A549 (cell line): ENCODE measurements at places on chromosomes 3 and 15. TPM values are rescaled to one million over a fixed set of nuclear protein-coding genes. Genes with fewer than 3 reads are reported as not detected.

DNAJC13 gene
- polyA plus RNA-seq: 16.6 to 17.6 TPM (median 17.0 TPM) in 3 replicates

- no peak for DNase-seq
Observed at GRCh38 chr3:126468028-126468891, 7.4 kb downstream of the ZXDC start.

C3orf33 gene
- 7.7 to 8.3 TPM (median 7.9 TPM) in 3 replicates for polyA plus RNA-seq

PIF1 gene
- 24.9 to 25.4 TPM (median 25.3 TPM) in 3 replicates for polyA plus RNA-seq

UBXN7 gene
- 7.5 to 7.9 TPM (median 7.9 TPM) in 3 replicates for polyA plus RNA-seq

DNA sequence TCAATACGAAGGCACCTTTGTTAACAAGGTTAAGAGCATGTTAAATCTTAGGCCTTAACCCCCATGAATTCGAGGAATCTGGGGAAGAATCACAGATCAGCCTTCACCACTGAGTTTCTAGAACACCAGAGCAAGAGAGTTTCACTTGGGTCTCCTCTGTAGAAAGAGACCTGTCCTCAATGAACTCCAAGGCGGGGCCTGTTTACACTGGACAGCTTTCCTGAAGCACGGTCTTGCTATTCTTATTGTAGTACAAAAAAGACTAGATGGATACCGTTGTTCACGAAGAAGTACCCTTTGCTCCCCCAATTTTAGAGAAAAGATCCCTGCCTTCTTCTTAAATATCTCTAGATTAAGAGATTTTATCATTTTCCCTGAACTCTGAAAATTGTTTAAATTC, 64.9 kb downstream of the USF3 start:
- DNase-seq: no peak

SAMD7 gene
- not detected in 3 replicates for polyA plus RNA-seq

DNA sequence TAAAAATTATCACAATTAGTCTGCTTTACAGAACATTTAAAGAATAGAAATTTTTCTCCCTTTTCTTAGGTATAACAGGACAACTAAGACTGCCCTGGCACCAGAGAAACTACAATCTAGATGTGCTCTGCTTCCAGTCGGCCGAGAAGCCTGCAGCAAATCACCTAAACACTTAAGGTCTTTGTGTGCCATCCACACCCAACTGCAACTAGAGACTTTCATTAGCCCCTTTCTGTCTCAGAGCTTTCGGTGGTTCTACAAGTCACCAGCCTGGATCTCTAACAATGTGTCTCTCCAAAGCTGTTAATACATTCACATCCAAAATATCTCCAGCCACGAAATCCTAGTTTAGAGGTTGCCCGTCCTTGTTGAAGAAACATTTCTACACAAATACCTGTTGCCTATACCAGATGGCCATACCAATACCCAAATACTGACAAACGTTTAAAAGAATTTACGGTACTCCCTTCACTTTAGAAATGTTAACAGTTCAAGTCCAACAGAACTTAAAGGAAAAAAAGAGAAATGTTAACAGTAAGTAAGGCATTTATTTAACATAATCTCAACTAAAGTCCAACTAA, 6.7 kb downstream of the PRC1 start:
- no peak for DNase-seq

PATL2 gene
- polyA plus RNA-seq: 0.12 to 0.13 TPM in 2 of 3 replicates, not detected in the other

DNA sequence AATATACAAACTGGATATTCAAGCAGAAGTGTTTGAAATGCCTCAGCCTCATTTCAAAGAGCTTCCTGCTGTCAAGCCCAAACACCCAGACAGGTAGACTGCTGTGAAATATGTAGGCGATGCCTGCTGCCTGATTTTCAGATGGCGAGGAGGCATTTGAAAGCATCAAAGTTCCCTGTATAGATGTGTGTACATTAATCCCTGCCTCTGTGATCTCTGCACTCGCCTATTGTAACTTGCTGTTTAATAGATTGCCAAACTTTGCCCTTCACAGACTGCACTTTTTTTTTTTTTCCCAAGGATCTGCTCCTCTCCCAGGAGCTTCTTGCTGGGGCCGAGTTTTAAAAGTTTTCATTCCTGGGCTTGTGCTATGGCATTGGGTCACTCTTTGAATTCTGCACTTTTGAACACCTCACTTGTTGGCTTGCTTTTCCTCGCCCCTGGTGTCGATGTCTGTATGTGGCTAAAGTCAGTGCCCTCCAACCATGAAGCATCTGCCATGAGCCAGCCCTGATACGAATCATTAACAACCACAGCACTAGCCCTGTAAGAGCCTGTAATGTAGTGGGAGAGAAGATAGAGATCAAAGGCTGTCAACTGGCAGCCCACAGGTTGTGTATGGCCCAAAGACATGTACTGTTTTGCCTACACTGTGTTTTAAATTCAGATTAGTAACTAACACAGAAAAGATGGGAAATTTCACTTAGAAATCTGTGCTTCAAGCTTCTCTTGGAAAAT, 287.6 kb upstream of the ICE2 start:
- no peak for DNase-seq

DNA sequence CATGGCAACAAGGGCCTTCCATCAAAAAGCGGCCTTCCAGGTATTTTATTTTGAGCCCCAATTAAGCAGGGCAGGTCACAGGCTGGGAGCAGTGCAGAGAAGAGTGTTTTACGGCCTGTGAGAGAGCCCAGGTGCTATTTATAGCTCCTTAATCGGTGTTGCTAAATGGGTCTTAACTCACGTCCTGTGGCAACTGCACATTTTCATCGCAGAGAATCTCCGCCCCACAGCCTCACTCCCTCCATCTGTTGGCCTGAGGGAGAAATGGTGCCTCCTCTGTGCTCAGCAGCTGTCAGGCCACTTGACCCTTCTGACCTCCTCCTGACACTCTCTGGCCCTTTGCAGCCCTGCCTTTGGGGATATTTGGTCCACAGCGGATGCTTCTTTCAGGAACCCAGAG, 58.6 kb downstream of the SPSB4 start:
- DNase-seq: no peak

DOCK3 gene
- 0.46 to 0.54 TPM (median 0.50 TPM) in 3 replicates for polyA plus RNA-seq

- no peak for DNase-seq
Observed at GRCh38 chr15:80160570-80161156, 7.9 kb downstream of the FAH start.

DNA sequence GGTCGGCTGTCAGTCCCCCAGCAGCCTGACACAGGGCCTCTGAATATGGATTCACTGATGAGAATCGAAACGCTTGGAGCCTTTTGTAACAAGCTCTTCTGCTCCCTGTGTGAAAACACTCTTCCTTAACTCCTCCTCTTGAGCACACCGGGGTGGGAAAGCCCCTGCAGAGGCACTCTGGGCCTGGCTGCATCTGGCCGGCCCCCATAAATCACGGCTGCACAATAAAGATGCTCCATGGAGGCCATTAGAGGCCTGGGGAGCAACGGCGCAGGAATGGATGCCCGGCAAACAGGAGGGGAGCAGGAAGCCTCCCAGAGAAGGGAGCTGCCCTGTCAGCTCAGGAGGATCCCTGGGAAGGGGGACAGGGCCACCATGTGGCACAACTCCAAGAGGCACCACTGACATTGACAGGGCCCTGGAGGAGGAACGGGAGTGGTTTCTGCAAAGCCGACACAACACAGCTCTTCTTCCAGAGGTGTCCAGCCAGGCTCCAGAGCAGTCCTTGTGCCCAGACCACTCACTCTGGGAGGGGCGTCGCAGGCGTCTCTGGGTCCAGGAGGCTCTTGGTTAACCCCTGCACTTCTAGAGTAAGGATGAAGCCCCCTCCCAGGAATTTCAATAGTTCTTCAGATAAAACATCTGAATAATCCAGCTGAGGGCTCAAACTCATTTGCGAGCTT, 509.3 kb upstream of the PPP2R3A start:
- DNase-seq: no peak

GRCh38 chr3:103512595-103512994, 1077.8 kb downstream of the ZPLD1 start:
- no peak for DNase-seq

DNA sequence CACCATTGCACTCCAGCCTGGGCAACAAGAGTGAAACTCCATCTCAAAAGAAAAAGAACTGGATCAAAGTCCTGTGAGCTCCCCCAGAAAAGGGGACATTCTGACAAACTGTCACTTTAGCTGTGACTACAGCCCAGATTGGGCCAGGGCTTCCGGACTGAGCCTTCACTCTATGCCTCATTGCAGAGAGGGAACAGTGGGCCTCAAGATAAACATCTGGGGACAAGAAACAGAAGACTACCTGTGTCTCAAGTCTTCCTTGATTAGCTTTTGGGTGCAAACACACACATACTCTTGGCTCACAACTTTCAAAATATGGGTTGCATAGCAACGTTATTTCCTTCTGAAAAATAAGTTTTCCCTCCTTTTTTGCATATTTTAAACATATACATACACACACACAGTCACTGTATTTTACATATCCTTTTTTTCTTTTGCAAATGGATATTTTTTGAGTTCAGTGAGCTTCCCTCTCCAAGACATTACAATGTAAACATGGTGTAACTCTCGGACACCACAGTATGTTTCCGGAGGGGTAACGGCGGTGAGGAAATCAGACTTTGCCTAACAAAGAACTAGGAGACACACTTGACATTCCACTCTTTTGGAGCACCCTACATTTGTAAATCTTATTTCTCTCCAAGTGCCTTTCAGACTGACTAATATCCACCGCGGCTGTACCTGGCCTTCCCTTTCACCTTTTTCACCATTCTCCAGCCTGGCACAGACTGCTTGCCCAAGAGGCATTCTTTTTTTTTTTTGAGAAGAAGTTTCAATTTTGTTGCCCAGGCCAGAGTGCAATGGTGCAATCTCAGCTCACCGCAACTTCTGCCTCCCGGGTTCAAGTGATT, 3.5 kb downstream of the TKT start:
- no peak for DNase-seq

IL12A gene
- 0.76 to 1.3 TPM (median 0.98 TPM) in 3 replicates for polyA plus RNA-seq

GRCh38 chr3:81974751-81975150, 213.3 kb upstream of the GBE1 start:
- DNase-seq: no peak

- DNase-seq: no peak
Observed at GRCh38 chr15:27183201-27183600, 212.2 kb downstream of the GABRG3 start.

- DNase-seq: no peak
Observed at GRCh38 chr15:86063356-86064095, 16.1 kb upstream of the AGBL1 start.

GOLGA8S gene
- 0.31 to 0.70 TPM (median 0.35 TPM) in 3 replicates for polyA plus RNA-seq

BFSP2 gene
- not detected in 3 replicates for polyA plus RNA-seq

DNA sequence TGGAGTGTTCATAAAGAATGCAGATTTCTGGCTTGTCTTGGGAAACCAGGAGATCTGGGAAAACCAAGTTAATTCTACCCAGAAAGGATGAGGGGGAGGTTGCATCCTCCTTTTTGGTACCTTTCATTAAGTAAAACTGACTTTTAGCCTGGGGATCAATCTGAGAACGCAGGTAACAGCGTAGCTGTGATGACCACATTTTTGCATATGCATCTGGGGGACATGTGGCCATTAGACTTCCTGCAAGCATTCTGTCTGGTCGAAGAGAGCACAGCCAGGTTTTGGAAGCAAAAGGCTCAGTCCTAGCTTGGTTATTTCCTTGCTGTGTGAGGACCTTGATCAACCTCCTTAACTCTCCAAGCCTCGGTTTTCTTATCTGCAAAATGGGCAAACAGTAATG, 145.2 kb downstream of the SHQ1 start:
- DNase-seq: no peak

GRCh38 chr15:100900136-100900794, 18.9 kb upstream of the LRRK1 start:
- no peak for DNase-seq

CCDC33 gene
- 9.2 to 11.9 TPM (median 10.4 TPM) in 3 replicates for polyA plus RNA-seq

DNA sequence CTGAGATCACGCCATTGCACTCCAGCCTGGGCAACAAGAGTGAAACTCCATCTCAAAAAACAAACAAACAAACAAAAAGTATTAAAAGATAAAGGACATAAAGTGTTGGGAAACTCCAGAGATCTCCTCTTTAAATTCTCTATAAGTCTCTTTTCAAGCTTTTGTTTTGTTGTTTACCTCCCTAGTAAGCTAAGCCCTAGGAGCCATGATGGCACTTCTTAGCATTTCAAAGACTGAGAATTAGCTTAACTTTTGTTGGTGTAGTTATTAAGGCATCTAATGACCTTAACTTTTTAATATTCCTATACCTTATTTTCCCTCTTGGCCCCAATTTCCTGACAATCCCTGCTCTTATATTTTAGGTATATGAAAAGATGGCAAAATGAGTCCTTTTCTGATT, 157.3 kb downstream of the ZNF609 start:
- no peak for DNase-seq

DNA sequence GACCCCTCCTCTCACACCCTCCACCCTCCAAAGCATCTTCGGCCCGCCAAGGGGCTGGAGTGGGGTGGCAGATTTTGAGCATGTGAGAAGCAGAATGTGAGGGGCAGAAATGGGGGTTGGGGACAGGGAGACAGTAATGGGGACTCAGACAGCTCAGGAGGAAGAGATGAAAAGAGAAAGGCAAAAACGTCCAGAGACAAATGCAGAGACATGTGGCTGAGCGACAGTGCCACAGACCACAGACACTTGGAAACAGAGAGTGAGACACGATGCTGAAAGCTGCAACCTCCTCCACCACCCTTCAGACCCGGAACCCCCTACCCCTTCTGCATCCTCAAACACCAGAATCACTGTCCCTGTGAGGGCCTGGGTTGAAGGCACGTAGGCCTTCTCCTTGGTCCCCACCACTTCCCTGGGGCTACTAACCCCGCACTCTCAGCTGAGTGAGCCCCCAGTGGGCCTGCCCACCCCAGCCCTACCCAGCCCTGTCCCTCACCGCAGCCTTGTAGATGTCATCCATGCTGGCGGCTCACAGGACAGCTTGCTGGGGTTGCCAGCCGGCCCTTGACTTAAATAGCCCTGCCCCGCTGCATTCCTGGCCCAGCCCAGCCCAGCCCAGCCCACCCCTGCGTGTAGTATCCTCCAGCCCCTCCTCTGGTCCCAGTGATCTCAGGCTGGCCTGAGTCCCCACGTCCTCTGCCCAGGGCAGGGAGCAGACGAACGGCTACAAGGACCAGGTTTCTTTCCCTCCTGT, at the start of gene TNNC1:
Gene TNNC1, minus strand, starts transcription at position 546 of the 754 bp plus-strand sequence. Its CDS starts 26 bp downstream, at position 520.
- DNase-seq: no peak

SLCO3A1 gene
- polyA plus RNA-seq: 15.9 to 17.6 TPM (median 16.8 TPM) in 3 replicates

ADAMTS17 gene
- polyA plus RNA-seq: not detected in 3 replicates

ROPN1 gene
- polyA plus RNA-seq: not detected in 3 replicates

DNA sequence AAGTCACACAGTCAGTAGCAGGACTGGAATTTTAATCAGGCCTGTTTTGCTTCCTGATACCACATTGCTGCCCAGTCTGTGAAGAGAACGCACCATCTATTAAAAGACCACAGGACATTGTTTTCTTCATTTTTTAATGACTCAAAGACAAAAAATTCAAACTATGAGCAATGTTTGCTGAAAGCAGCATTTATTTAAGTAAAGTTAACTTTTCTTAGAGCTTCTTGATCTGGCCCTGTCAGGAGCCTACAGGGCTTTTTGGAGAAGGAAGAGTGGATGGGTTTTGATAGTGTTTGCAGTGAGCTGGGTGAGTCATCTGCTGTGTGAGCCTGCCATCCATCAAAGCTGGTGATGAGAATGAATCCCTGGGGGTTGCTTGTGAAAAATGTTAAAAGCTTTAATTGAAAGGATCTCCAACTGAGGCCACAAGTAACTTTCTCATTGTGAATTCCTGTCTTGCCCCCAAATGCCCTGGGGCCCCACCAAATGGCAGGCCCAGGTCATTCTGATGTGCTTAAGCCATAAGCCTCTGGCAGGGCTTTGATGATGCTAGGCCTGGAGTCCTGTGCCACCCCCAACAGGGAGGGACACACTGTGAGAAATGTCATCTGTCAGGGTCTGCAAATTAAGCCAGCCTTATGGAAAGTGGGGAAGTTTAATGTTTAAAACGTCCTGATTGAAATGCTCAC, 136.2 kb upstream of the PFN2 start:
- DNase-seq: peak; percentile 47

GRCh38 chr3:133488785-133489367, 84.6 kb upstream of the CDV3 start:
- DNase-seq: no peak

TTLL13 gene
- 0.17 to 0.29 TPM (median 0.24 TPM) in 3 replicates for polyA plus RNA-seq
